ENCODE measurements at places on chromosomes 3 and 15. TPM values are rescaled to one million over a fixed set of nuclear protein-coding genes. Genes with fewer than 3 reads are reported as not detected.
A peak's percentile ranks its signal among the peaks of the same experiment; 100 is the strongest.

DNA sequence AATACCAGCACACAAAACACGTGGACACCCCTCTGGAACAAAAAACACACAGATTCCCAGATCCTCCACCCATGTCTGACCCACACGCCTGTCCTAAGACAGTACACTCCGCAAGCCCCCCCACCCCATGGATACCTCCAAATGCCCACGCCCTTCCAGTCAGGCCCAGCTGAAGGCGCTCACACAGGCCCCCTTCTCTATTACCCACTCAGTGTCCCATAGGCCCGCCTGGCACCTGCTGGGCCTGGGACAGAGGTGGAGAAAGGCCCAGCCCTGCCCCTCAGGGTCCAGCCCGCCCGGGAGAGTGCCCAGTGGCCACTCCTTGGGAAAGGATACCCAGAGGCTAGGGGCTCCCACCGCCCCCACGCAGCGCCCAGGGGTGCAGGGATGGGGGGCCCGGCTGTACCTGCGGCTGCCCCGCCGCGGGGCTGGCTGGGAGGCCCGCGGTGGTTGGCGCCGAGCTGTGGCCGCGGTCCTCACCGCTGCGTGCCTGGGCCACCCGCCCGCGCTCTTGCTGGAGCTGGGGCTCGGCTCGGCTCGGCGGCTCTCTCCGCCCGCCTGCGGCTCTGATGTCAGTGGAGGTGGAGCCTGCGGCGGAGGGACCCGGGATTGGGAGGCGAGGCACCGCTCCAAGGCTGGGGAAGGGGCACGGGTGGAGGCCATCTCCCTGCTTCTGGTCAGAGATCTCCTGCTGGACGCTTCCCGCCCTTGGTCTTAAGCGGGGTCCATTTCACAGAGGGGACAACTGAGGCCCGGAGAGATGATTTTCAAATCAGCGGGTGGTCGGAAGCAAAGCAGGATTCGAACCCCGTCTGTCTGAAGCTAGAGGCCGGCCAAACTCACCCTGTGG, at the start of gene CAMK1:
Gene CAMK1, minus strand, starts transcription at position 522 of the 850 bp plus-strand sequence. CDS start 2,198 bp downstream, outside the sequence.
- DNase-seq, result peak; percentile 50

PIK3CB gene
- total RNA-seq, result 26.0 TPM

NRG4 gene
- total RNA-seq, result 3.3 TPM

- no peak for DNase-seq
Observed at GRCh38 chr3:104768886-104769285, 597.8 kb upstream of the ALCAM start.

DNA sequence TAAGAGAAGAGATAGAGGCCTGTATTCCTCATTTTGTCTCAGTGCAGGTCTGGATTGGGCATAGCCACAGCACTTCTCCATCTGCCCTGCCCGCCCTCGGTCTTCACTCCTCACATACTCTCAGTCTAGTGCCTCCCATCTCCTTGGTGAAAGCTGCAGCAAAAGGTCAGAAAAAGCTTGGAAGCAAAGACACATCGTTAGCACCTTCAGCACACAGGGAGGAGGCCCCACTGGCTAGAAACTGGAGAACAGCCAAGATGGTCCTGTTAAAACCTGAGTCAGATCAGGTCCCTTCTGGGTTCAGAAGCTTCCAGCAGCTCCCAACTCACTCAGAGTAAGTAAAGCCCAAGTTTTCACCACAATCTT, 1.6 kb upstream of the KLF15 start:
- no peak for DNase-seq

DNA sequence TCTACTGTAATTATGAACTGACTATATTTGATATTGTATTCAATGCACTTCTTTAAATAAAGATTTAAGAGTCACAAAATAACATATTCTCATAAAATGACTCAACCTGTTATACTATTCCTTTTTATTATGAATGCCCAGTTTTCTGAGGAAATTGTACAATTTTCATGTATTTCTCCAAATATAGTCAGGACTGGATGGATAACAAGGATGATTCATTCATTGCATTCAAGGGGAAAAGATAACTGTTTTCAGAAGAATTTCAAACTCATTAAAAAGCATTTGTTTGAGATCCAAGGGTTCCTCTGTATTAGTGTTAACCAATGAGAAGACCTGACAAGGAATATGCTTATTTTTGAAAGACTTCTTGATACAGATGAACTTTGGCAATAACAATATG, 163.7 kb downstream of the MEIS2 start:
- DNase-seq, result no peak

AMOTL2 gene
- 114 TPM for total RNA-seq

- DNase-seq, result no peak
Observed at GRCh38 chr3:56054844-56055243, 413.4 kb downstream of the ERC2 start.

THPO gene
- total RNA-seq, result not detected

IL17RD gene
- total RNA-seq, result 0.81 TPM

ATRIP gene
- 1.6 TPM for total RNA-seq

DNA sequence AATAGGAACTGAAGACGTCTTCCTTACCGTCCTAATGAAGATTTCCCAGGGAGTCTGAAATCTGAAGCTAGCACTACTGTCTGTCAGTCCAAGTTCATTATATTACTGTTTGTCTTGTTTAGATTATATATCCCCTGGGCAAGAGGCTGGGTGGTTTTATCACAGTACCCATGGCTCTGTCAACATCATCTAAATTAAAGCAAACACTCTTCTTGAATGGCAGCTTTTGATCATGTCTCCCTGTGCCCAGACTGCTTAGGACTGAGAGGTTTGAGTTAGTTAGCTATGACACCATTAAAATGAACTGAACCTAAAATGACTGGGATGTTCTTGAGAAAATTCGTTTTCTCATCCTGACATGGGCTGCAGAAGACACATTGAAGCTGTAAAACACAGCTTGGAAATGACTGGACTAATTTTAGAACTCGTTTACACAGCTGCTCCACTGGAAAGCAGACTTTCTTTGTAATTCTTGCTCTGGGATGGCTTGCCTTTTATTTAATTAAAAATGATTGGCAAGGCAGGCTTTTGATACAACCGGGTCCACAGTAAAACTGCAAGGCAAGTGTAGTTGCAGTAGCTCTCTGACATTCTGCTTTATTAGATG, 243.5 kb downstream of the MFSD1 start:
- DNase-seq, result no peak

DNA sequence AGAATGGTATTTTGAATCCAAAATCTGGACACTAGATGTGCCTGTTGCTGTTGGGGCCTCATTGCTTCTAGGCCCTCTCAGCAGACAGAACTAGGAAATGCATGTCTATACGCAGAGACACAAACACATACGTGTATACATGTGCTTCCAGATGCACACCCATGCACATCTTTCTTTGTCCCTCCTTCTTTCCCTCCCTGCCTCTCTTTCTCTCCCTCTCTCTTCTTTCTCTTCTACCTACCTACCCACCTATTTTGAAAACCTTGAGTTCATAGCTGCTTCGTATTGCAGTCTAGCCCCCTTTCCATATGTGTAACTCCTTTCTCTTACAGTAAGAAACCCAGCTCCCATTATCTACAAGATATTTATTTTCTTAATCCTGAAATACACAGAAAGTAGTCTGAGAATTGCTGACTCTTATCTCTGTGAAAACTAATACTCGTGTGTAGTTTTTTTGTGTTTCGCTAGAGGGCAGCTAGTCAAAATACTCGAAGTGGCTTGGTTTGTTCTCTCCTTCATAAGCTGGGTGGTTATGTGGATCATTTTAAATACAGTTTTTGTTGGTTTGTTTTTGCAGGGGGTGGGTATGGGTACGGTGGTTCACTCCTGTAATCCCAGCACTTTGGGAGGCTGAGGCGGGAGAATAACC, 18.5 kb downstream of the RPL32 start:
- peak; percentile 24 for DNase-seq

DNA sequence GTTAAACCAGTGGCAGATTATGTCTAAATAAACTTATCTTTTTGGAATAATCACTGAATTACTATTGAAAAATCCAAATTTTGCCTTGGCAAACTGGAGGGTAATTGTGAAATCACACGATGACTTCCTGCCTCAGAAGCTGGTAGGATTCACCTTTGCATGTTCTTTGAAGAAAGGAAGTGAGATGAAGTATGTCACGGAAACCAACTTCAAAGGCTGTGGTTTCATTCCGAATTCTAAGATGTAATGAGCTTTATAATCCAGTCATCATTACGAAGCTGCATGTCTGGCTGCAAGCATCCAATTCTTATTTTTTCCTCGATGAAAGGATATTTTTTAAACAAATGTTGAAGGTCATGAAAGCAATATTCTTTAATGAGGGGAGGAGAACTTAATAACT, 15.0 kb upstream of the ZBED2 start:
- no peak for DNase-seq

CCR8 gene
- total RNA-seq, result not detected

ATP10A gene
- 2.9 TPM for total RNA-seq

FETUB gene
- not detected for total RNA-seq

STAC gene
- total RNA-seq, result 8.7 TPM

DNA sequence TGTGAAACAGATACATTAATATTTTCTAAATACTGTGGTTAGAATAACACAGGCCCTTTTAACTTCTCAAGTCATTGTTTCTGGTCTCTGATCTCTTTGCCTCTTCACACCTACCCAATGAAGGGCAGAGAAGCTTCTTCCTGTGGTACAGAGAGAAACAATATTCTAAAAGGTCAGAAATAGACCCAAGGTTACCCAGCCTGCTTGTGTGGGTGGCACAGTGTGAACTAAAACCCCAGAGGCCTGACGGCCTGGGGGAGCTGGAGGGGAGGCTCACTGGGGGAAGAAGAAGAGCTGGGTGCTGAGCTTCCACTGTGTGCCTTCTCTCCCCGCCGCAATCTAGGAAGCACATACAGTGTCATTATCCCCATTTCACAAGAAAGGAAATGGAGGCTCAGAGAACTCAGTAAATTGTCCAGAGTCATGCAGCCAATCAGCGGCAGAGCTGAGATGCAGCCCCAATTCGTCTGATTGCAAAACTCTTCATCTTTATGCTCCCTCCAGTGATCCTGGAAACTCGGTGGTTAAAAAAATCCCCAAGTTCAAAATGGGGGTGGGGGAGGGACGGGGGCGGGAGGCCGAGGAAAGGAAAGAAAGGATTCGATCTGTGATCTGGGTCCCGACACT, 64.1 kb upstream of the HEG1 start:
- no peak for DNase-seq

GRCh38 chr3:76024640-76025039, 239.3 kb upstream of the ZNF717 start:
- DNase-seq, result no peak

DNA sequence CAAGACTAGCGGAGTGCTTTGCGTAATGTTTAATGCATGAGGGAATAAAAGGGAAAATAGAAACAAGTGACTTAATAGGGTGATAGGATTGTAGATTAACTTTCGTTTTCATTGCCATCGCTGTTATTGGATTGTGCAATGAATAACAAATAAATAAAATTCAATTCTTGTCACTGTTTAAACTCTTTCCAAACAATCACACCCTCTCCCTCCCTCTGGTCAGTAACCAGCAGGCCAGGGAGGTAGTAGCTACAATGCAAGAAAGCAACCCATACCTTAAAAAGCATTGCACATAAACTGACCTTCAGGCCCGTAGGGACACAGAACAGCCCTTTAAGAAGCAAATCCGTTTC, 705 bp upstream of the TFRC start:
- no peak for DNase-seq

DNA sequence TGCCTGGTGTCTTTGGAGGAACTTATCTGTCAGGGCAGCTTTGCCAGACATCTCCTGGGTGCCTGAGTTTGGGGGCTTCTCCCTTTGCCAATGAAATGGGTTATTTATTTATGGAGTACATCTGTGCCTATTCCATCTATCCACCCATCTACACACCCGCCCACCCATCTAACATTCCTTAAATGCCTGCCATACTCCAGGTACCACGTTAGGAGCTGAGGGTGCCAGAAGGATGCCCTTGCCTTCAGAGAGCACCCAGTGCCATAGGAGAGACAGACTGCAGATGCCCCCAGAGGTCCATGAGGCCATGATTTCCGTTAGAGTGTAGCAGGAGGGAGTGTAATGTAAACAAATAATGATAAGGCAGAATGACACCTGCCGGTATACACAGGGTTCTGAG, 21.8 kb upstream of the KIF23 start:
- DNase-seq, result peak; percentile 40

- no peak for DNase-seq
Observed at GRCh38 chr15:67114046-67114445, 48.6 kb downstream of the SMAD3 start.

GRCh38 chr3:195095704-195096036, 175.3 kb downstream of the XXYLT1 start:
- no peak for DNase-seq

- no peak for DNase-seq
Observed at GRCh38 chr3:52917044-52917443, 19.7 kb upstream of the STIMATE start.

EPHA3 gene
- not detected for total RNA-seq

FXR1 gene
- total RNA-seq, result 115 TPM

MESP1 gene
- 4.7 TPM for total RNA-seq

DNA sequence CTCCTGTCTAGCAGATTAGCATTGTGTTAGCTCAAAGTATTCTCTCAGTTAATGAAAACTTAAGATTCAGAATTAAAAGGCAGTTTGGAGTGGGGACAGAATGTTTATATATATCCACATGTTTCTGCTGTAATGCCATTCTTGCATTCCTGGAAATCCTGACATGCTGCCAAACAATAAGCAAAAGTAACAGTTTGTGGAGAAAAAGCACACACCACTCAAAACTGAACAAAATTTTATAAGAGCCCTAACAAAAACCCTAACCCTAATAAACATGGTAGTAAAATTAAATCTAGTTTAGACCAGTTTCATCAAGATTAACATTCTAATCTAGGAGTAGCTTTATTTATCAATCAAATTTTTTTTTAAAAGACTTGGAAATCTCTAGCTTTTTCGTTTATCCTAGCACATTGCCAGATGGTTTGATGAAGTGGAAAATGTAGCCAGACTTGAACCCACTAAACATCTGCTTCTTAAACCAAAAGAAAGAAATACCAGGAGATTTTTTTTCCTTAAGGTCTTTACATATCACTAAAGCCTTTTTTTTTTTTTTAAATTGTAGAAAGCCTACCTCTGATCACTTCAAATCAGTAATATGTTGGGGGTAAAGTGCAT, 3.7 kb downstream of the TCAIM start:
- peak; percentile 12 for DNase-seq

DNA sequence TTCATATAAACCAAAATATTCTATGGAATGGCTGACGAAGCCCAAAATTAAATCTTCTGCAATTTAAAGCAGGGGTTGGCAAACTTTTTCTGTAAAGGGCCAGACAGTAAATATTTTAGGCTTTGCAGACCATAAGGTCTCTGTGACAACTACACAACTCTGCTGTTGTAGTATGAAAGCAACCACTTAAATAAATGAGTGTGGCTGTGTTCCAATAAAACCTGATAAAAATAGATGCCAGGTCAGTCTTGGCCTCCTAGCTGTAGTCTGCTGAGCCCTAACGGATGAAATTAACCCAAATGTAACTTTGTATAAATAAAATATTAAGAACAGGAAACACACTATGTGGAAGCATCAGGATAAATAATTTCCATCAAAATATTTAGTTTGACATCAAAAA, 104.2 kb downstream of the FBXL22 start:
- no peak for DNase-seq

FBXO45 gene
- total RNA-seq, result 15.4 TPM

RNF7 gene
- 122 TPM for total RNA-seq

LINGO1 gene
- not detected for total RNA-seq

DNA sequence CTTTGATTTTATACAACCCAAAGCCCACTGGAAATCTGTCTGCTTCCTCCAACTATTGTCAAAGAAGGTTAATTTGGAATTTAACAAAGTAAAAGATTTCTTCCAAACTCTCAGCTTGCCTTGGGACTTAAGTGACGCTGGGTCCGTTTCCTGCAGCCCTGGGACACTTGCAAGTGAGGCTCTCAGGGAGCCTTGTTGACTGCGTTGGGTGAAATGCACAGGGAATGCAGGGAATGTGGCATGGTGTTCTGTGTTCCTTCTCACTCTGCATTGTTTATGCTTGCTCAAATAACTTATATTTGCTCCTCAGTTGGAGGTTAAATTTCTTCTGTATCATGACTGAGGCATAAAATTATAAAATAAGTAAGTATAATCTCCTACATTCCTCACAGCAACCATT, 60.9 kb upstream of the TJP1 start:
- DNase-seq, result no peak

Measured in Caki2 (cell line).